Lower lobe of right lung (tissue), 2 donors: ENCODE measurements at places on chromosomes 16 and 17.

DNA sequence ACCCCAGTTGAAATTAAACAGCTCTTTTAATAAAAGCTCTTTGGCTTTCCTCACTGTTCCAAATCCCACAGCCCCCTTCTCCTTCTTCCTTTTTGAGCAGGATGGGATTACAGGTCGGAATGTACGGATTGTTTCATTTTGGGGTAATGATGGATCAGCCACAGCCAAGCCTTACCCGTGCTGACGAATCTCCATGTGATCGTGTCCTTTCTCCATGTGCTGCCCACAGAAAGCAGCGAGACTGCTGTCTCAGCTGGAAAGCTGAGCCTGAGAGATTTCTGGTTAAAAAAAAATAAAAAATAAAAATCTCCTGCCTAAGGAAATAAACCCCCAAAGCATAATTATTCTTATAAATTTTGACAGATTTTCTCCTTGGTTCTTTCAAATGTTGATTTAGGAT lies 276.6 kb downstream of the CPPED1 start:
- no peak for DNase-seq

DNA sequence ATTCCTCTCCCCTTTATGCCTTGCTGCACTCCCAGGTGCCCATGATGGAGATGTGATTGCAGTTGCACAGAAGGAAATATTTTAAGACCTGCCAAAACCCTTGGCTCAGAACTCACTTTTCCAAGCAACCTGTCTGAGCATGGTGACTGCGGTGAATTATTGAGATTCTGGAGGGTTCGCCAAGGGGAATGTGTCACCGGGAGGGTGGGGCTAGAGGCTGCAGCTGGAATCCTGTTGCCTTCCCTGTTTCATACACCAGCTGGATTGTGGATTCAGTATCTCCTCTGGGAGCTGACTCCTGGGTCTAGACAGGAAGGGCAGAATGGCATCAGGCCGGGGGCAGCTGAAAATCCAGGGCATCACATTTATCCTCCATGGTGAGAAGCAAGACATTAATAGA lies 527.2 kb downstream of the TMEM114 start:
- DNase-seq = no peak

DNA sequence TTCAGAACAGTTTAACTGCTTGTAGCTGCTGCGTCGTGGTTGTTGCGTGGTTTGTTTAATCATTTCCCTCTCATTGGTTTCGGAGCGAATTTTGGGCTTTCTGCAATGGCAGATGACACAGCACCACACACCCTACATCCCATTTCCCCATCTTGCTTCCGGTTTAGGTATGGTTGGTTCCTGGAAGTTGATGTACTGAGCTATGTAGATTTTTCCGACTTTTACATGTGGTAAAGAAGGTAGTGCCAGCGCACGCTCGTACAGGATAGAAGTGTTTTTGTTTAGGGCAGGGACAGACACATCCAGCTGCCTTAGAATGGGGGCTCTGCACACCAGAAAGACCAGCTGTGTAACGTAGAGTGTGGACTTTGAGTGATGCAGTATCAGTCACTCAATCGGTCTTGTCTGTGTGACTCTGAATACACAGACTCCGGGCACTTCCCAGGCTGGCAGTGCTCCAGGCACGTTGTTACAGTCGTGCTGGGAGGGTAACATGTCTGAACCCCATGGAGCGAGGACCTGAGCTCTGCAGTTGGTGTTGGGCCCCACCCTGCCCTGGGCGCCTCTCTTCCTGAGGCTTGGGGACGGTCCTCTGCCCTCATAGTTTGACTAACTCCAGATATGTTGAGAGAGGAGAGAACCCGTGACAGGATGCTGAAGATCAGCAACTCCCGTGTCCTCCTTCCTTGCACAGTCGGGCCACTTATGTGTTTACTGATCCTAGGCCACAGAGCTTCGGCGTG lies 172.0 kb upstream of the CHMP6 start:
- DNase-seq = no peak

- peak; percentile 86 for DNase-seq
Measured at GRCh38 chr17:78258323-78259191, 27.1 kb downstream of the TMEM235 start.

- no peak for DNase-seq
Measured at GRCh38 chr17:28472871-28473497, 460 bp upstream of the SLC13A2 start.

- DNase-seq = no peak
Measured at GRCh38 chr17:1834380-1835149, 4.8 kb downstream of the RPA1 start.

GRCh38 chr16:4387781-4388180 lies 16.1 kb downstream of the VASN start:
- DNase-seq = no peak

GRCh38 chr17:32596628-32597027 lies 109.8 kb downstream of the CDK5R1 start:
- no peak for DNase-seq

DNA sequence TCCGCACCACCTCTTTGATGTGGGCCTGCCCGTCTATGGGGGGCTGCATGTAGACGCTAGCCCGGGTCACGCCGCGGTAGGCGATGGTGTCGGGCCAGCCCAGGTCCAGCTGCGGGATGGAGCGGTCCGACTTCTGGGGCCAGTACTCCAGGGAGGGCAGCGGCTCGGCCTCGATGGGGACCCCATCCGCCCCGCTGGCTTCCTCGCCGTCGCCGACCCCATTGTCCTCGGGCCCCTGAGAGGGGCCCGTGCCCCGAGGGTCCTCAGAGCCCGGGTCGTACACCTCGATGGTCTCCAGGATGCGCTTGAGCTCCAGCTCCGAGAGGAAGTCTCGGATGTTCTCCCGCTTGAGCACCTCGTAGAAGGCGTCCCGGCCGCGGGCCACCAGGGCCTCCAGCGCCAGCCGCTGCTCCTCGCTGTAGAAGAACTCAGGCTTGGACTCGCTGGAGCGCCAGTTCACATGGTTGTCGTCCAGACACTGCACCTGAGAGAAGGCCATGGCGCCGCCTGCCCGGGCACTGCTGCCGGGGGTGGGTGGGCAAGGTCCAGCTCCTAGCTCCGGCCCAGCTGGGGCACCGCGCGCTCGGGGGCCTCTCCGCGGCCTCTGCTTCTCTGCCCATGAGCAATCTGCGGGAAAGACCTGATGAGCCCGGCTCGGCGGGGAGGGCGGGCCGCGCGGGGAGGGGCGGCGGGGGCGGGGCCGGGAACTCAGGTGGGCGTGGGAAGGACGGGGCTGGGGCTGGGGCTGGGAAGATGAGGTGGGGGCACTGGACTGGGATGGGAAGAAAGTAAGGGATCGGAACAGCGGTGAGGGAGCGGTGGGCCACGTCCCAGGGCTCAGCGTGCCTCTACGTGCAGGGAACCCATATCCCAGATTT lies 782 bp downstream of the FAM83G start:
- DNase-seq = no peak

DNA sequence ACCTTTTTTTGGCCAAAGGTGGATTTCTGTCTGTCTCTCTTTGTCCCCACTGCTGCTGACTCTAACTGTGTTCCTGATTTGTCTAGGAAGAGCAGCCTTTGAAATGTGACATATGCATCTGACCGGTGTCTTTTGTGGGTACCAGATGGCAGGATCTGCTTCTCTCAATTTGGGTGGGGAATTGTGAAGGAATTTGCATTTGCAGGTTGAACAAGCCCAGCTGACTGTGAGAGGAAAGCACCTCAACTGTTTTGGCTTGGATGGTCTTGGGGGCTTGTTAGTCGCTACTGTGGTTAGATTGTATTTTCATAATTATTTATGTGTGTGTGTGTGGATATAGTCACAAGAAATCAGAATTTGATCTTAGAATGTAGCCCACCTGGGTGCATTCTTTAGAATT lies 37.7 kb upstream of the LCMT1 start:
- DNase-seq = no peak

DNA sequence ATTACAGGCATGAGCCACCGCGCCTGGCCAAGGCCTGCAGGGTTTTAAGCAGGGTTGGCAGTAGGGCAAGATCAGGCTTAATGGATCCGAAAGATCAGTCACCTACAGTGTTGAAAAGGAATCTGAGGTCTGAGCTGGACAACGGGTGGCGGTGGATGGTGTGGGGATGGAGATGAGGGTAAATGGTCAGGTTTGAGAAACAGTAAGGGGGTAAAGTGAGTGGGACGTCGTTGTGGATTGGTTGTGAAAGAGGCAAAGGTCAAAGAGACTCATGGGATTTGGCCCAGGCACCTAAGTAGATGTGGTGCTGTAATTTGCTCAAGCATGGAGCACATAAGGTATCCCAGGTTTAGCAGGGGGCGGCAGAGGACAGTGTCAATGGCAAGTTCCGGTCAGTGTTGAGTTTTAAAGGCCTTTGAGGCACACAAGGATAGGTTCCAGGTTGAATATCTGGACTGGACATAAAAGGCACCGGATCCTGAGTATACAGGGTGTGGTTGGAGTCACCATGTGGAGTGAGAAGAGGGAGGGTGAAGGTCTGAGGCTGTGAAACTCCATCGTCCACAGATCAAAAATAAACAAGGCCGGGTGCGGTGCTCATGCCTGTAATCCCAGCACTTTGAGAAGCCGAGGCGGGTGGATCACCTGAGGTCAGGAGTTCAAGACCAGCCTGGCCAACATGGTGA lies 1.1 kb upstream of the SLC16A5 start:
- no peak for DNase-seq

- peak; percentile 22 for DNase-seq
Measured at GRCh38 chr17:63989622-63990345, 8.4 kb upstream of the PRR29 start.

DNA sequence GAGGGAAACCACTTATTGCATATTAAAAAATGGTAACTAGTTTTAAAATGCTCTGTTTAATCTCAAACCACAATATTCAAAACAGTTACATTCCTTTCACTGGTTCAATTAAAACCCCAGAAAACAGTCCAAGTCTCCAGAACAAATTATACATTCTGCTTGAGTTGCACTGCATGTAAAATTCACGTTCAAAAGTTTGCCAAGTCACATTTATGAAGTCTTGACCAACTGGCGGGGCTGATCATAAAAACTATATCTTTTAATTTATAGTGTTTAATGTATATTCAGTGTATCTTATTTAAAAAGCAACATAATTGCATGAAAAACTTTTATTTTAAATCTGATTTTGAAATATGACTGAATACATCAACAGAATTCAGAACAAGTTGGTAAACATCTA lies 25.0 kb downstream of the CPPED1 start:
- no peak for DNase-seq

DNA sequence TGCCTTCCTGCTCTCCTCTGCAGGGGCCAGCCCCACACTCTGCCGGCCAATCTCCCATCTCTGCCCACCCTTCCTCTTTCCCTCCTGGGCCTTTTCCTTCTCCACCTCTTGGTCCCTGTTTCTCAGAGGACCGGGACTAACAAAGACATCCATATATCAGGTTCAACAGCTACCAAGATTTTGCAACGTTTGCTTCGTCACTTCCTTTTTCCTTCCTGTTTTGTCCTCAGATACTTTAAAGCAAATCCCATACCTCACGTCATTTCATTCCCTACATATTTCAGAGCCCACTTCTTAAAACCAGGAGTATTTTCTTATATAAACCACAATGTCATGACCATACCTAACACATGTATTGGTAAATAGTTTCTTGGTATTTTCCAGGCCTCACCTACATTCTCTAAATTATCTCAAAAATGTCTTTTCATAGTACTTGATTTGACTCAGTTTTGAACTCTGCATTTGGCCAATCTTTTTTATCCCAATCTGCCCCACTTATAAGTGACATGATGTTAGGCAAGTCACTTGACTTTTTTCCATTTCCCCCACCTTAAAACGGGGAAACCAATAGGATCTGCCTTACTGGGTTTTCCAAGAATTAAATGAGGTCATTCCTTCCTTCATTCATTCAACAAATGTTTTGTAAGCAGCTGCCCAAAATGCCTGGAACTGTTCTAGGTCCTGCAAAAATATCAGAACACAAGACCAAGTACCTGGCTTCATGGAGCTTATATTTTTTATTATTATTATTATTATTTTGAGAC lies 7.2 kb upstream of the USP10 start:
- no peak for DNase-seq

DNA sequence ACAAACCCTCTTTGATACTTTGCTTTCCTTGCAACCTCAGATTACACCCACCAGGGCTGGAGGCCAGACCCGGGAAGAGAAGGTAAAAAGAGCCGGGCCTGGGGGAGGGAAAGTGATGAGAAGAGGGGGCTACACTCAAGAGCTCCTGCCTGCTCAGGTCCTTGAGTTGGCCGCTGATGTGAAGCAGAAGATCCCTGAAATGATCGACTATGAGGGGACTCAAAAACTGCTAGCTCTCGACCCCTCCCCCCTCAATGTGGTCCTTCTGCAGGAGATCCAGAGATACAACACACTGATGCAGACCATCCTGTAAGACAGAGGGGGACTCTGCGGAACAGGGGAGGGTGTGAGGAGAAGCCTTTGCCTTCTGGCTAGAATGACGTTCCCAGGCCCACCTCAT lies 2.8 kb upstream of the KDM6B start:
- no peak for DNase-seq

DNA sequence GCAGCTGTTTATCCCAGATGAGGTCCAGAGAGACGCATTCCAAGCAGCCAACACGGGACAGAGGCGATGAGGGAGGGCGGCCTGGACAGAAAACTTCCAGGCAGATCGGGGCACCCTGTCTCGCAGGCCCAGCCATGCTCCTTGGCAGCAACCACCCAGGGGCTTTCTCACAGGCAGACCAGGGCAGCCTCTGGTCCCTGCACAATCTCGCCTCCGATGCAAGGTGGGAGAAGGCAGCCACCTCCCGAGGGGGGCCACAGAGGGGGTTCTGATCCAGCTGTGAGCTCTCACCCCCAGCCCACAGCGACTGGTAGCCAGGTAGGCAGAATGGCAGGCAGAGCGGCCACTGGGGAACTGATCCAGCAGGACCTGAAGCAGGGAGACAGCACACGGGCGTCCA lies 48.7 kb downstream of the LMF1 start:
- DNase-seq = no peak

DNA sequence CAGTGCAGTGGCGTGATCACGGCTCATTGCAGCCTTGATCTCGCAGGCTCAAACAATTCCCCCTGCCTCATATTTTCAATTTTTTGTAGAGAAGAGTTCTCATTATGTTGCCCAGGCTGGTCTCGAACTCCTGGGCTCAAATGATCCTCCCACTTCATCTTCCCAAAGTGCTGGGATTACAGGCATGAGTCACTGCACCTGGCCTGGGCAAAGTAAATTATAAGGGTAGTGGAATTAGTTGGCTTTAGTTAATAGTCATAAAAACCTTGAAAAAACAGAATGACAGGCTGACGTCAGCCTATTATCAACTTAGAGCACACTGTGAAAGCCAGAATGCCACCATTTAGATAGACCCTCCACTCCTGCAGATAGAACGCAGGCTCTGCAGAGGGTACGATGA lies 43.5 kb upstream of the B4GALNT2 start:
- DNase-seq = no peak

GRCh38 chr17:56099649-56100048 lies 53.6 kb upstream of the ANKFN1 start:
- DNase-seq = no peak
